ENCODE measurements at places on chromosomes 11 and 22.
A peak's percentile ranks its signal among the peaks of the same experiment; 100 is the strongest.

- DNase-seq = no peak
Measured at GRCh38 chr22:40862013-40862412, at the start of gene DNAJB7. Gene DNAJB7 (minus strand): TSS chr22:40862113. CDS start chr22:40861994, 119 bp downstream.

GRCh38 chr11:112582366-112582765 lies 321.7 kb upstream of the PLET1 start:
- no peak for DNase-seq

DNA sequence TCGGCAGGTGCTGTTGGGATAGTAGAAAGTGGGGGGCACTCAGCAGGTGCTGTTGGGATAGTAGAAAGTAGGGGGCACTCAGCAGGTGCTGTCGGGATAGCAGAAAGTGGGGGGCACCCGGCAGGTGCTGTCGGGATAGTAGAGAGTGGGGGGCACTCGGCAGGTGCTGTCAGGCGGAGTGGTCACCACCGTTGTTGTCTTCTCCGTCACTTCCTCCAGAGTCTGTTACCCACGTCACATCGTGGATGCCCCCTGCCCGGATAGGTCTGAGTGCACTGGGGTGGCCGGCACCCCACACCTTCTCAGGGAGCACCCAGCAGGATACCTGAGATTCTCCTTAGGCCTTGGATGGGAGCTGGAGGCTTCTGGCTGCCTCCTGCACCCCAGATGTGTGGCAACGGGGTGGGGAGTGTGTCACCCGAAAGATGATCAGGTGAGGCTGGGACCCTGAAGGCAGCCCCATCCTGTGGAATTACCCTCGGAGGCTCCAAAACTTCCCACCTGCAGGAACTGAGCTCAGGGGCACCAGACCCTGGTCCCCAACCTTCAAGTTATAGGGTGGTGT lies 24.1 kb upstream of the KRTAP5-7 start:
- DNase-seq = no peak

DNA sequence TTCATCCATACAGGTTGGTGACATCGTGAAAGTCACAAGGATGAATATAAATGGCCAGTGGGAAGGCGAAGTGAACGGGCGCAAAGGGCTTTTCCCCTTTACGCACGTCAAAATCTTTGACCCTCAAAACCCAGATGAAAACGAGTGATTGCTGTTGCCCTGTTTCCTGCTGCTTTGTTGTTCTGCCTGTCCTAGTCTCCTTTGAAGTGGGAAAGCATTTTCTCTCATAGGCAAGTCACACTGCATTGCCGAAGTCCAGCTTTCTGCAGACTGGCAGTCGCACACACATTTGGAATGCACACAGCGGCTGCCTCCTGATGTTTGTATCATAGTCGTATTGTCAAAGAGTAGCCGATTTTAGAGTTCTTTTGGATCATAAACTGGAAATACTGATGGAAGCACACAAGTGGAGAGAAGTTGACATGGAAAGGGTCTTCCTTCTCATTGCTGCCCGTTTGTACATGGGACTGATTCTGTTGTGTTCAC lies 17.3 kb upstream of the AIFM3 start:
- no peak for DNase-seq

- DNase-seq = no peak
Measured at GRCh38 chr11:65131417-65131776, 2.9 kb downstream of the SYVN1 start.

- DNase-seq = no peak
Measured at GRCh38 chr22:33357981-33358399, 299.8 kb upstream of the SYN3 start.

DNA sequence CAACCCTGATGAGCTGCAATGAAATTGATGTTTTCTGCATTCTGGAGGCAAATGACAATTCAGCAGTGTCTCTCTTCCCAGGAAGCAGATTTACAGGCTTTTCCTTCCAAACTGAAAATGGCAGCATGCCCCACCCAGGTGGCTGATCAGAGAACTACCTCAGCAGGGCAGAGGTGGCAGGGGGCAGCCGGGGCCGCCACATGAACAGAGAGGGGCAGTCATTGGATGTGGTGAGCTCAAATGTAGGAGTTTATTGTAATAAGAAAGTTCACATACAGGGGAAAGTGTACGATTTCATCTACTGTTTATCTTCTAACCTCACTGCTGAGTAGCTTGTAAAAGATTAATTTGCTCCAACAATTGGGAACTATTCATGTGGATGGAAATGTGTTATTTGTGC lies 15.7 kb upstream of the PARVA start:
- no peak for DNase-seq

DNA sequence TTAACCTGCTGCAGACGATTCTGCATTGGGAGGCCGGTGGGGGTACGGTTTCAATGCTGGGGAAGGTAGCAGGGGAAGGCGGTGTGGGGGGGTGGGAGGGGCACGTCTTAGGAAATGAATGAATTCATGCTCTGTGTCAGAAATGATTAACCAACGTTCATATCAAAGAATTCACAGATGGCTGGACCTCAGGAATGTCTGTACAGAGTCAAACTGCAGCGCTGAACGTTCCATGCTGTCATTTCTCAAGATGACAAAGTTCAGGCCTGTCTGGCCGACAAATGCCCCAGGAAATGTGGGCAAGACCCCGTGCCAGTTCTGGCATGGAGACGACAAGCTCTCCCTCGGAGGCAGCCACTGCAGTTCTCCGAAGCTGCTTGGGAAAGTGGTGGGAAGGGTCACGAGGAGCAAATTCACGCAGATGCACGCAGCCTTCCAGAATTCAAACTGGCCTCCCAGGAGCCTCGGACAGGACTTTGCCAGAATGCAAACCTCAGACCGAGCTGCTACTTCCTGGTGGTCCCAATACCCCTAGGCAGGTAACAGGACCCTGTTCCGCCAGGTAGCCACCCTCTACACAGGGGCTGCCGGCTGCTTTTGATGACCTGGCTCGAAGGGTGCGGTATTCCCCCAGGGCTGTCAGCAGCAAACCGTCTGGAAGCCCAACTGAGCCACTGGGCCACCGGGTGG lies 81.5 kb downstream of the TRMU start:
- DNase-seq = no peak

DNA sequence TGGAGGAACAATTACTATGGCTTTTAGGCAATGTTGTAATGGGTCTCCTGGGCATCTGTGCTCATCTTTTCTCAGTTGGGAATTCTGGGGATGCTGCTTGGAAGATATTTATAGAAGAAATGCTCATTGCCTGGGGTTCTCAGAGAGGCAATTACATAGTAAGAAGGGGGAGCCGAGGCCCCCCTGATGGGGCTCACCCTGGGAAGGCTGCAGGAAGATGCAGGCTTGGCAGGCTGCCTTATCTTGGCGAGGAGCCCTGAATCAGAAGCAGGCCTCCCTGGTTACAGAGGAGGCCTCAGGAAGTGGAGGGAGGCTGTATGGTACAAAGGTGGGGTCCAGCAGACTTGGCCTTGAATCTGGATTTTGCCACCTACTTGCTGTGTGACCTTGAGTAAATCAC lies 60.6 kb upstream of the CRYBB3 start:
- no peak for DNase-seq

DNA sequence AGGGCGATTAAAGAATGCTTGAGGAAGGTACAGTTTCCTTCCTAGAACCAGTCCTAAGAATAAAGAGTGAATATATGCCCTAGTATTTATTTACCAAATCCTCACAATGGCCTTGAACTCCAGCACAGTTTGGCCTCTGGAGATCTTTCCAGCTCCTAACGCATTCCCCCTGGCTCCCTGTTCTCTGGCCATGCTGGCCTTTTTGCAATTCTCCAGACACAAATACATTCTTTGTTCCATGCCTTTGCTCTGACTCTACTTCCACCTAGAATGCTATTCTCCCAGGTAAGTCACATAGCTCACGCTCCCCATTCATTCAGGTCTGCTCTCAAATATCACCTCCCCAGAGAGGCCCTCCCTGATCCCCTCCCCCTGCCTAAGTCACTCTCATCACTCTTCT lies 3.7 kb upstream of the DGKZ start:
- no peak for DNase-seq

DNA sequence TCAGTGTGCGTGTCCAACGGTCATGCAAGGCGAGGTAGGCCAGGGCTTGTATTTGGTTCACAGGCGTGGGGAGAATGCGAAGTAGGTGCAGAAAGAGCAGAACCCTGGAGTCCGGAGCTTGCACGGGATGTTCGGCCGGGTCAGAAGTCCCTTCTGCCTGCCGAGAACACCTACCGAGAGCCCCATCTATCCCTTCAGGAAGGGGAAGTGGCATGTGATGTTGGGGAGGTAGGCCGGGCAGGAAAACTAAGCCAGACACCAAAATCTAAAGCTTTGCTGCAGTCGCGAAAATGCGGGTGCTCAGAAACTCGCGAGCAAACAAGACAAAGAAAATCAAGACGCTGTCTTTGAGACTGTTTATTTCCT lies 435 bp upstream of the TAF6L start:
- peak; percentile 65 for DNase-seq

DNA sequence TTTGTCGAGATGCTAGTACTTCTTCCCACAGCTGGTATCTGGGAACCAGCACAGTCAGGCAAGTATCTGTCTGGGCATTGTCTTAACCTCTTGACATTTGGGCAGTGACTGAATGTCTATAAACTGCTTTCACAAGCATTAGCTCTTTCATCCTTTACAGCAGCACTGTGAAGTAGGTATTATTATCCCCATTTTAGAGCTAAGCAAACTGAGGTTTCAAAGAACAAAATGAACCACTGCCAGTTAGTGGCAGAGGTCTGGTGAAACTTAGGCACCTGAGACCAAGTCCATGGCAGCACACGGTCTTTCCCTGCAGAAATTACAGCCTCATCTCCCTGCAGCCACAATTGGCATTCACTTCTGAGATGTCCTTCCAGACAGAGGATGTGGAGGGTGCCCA lies 111.0 kb upstream of the TBCEL start:
- no peak for DNase-seq

DNA sequence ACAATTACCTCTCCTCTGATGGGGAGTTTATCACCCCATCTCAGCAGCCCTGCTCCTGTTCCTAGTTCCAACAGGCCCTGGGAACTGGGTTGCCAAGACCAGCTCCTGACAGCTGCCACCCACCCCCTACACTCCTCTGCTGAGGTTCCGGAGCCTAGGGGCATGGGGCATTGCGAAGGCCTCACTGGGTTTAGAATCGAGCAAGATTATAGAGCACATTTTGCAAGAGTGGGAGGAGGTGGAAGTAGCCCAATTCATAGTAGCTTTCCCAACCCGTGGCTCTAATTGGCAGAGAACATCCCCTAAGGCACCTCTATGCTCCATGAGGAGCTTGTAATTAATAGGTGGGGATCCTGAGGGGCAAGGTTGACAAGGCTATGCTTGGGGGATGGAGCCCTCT lies 23.0 kb downstream of the MYEOV start:
- no peak for DNase-seq

- DNase-seq = no peak
Measured at GRCh38 chr11:103125462-103125861, 16.2 kb downstream of the DYNC2H1 start.

GRCh38 chr11:130599073-130599654 lies 150.7 kb downstream of the ADAMTS15 start:
- DNase-seq = peak; percentile 45
